ENCODE measurements at places on chromosomes 3 and 15. TPM values are rescaled to one million over a fixed set of nuclear protein-coding genes. Genes with fewer than 3 reads are reported as not detected.
A peak's percentile ranks its signal among the peaks of the same experiment; 100 is the strongest.

OR5K3 gene
- not detected for total RNA-seq

CCDC32 gene
- 13.6 TPM for total RNA-seq

SCG5 gene
- total RNA-seq, result 20.0 TPM

PGBD4 gene
- total RNA-seq, result 1.6 TPM

KLHL24 gene
- total RNA-seq, result 75.8 TPM

SMC4 gene
- 53.0 TPM for total RNA-seq

SNX4 gene
- 35.8 TPM for total RNA-seq

EFL1 gene
- total RNA-seq, result 15.9 TPM

GRCh38 chr3:182305881-182306665, 487.2 kb upstream of the ATP11B start:
- no peaks in the 10 kb centered on the region for H3K36me3 ChIP-seq
- no peak overlapping the region for H3K4me3 ChIP-seq
- H3K4me1 ChIP-seq, result no peaks in the 10 kb centered on the region

GRCh38 chr3:128429275-128429674, 37.4 kb downstream of the DNAJB8 start:
- H3K27ac ChIP-seq, result no peak overlapping the region
- H3K36me3 ChIP-seq, result no peaks in the 10 kb centered on the region
- no peak for DNase-seq
- H3K27me3 ChIP-seq, result peaks cover 73% of the 10 kb centered on the region
- H3K4me3 ChIP-seq, result no peak overlapping the region

DNA sequence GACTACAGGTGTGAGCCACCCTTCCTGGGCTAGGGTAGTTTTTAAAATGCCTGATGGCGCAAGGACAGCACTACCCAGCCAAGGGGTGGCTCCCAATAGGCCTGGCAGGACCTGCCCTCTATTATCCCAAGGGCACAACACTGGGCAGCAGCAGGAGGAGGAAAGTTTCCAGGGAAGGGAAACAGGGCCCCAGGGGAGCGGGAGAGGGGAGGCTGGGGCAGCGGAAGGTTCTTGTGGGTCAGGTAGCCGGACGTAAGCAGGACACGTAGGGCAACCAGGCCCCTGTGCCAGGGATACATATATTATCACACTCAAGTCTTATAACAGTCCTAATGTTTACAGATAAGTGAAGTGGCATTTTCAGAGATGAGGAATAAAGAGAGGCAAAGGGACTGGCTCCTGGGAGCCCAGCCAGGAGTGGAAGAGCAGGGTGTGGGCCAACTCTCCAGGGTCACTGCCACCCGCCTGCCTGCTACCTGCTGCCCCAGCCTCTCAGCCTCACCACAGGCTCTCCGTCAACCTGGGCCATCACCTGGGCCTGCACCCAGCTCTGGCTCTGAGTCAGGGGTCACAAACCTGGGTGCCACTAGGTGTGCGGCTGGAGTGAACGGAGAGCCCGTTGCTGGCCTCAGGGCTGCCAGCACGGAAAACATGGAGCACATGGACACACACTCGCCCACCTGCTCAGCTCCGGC, 73.2 kb upstream of the SNRPA1 start:
- no peak for DNase-seq
- no peak overlapping the region for H3K4me3 ChIP-seq
- peaks cover 31% of the 10 kb centered on the region for H3K4me1 ChIP-seq
- no peaks in the 10 kb centered on the region for H3K36me3 ChIP-seq
- H3K27me3 ChIP-seq, result peaks cover 8% of the 10 kb centered on the region

DNA sequence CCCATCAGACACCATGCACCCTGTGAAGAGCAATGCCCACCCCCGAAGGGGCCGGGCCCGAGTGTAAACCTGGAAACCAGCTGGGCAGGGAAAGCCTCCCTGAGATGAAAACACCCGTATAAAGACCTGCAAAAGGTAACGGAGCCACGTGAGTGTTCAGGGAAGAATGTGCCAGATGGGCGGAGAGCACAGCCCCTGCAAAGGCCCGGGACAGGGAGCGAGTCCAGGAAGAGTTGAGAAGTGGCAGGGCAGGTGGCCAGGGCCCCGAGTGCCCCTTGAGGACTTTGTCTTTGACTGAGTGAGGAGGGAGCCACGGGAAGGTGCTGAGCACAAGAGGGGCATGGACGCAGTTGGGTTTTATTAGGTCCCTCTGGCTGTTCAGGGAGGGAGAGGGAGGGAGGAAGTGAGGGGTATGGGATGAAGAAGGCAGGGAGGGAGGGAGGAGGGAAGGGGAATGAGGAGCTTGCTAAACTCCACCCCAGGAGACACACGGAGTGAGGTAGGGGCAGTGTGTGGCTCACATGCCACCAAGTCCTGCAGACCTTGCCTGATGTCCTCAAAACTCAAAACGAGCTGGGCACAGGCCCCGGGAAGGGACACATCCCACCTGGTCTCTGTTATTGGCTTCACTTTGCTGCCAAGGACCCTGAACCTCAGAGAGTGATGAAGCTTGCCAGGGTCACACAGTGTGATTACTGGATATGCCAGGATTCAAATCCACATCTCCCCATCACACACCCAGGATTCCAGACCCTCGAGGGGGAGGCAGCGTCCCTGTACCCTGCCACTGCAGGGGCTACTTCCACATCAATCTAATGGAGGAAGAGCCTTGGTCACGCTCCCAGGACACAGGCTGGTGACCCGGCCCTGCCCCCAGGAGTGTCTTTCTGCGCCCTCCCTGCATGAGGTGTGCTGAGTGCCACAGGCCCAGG, 49.1 kb upstream of the IQSEC1 start:
- peaks cover 20% of the 10 kb centered on the region for H3K27me3 ChIP-seq
- no peaks in the 10 kb centered on the region for H3K4me1 ChIP-seq
- H3K36me3 ChIP-seq, result no peaks in the 10 kb centered on the region
- H3K27ac ChIP-seq, result no peak overlapping the region
- H3K4me3 ChIP-seq, result no peak overlapping the region
- no peak for DNase-seq

DNA sequence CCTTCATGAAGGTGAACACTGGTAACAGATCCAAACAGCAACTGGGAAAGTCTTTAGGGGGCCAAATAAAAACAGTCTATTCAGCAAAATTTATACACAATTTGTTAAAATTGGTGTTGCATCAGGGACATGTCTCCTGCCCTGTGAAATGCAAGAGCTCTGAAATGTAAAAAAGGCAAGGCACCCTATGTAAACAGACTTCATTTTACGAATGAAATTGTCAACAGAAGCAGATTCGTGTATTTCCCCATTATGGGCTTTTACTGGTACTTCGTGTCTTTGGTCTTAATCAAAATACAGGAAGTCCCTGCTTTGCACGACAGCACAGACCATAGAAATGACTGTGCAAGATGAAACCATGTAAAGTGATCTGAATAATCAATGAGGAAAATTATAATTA, 127.3 kb upstream of the THBS1 start:
- peaks cover 2% of the 10 kb centered on the region for H3K4me1 ChIP-seq
- peak; percentile 39 for DNase-seq
- H3K27ac ChIP-seq, result no peak overlapping the region
- no peaks in the 10 kb centered on the region for H3K36me3 ChIP-seq
- no peaks in the 10 kb centered on the region for H3K27me3 ChIP-seq
- H3K4me3 ChIP-seq, result no peak overlapping the region

GRCh38 chr3:27670619-27671018, 51.5 kb downstream of the EOMES start:
- H3K27ac ChIP-seq, result no peak overlapping the region
- peaks cover 6% of the 10 kb centered on the region for H3K4me1 ChIP-seq
- H3K4me3 ChIP-seq, result no peak overlapping the region
- H3K36me3 ChIP-seq, result no peaks in the 10 kb centered on the region
- DNase-seq, result no peak
- no peaks in the 10 kb centered on the region for H3K27me3 ChIP-seq

DNA sequence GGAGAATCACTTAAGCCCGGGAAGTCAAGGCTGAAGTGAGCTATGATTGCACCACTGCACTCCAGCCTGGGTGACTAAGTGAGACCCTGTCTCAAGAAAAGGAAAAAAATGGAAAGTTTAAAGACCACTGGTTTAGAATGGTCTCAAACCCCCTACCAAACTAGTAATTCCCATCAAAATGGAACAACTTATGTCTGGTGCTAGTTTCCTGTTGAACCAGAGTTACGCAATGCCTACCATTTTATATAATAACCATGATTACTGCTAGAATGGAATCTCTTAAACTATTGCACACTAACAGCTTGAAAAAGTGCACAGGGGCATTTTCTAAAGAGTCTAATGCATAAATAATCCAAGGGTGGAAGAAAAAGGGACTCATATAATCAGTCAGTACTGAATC, 43.6 kb downstream of the DMXL2 start:
- no peak overlapping the region for H3K4me3 ChIP-seq
- no peaks in the 10 kb centered on the region for H3K27me3 ChIP-seq
- DNase-seq, result no peak
- no peak overlapping the region for H3K27ac ChIP-seq
- H3K4me1 ChIP-seq, result no peaks in the 10 kb centered on the region
- H3K36me3 ChIP-seq, result no peaks in the 10 kb centered on the region

- peak overlapping the region; percentile 32 for H3K27ac ChIP-seq
- DNase-seq, result peak; percentile 73
- no peak overlapping the region for H3K4me3 ChIP-seq
- no peaks in the 10 kb centered on the region for H3K27me3 ChIP-seq
Observed at GRCh38 chr15:48408327-48408726, 77.1 kb downstream of the DUT start.

GRCh38 chr15:63946524-63947065, 99.7 kb downstream of the DAPK2 start:
- no peak overlapping the region for H3K27ac ChIP-seq
- H3K36me3 ChIP-seq, result no peaks in the 10 kb centered on the region
- no peak for DNase-seq
- no peak overlapping the region for H3K4me3 ChIP-seq
- peaks cover 12% of the 10 kb centered on the region for H3K4me1 ChIP-seq
- no peaks in the 10 kb centered on the region for H3K27me3 ChIP-seq

DNA sequence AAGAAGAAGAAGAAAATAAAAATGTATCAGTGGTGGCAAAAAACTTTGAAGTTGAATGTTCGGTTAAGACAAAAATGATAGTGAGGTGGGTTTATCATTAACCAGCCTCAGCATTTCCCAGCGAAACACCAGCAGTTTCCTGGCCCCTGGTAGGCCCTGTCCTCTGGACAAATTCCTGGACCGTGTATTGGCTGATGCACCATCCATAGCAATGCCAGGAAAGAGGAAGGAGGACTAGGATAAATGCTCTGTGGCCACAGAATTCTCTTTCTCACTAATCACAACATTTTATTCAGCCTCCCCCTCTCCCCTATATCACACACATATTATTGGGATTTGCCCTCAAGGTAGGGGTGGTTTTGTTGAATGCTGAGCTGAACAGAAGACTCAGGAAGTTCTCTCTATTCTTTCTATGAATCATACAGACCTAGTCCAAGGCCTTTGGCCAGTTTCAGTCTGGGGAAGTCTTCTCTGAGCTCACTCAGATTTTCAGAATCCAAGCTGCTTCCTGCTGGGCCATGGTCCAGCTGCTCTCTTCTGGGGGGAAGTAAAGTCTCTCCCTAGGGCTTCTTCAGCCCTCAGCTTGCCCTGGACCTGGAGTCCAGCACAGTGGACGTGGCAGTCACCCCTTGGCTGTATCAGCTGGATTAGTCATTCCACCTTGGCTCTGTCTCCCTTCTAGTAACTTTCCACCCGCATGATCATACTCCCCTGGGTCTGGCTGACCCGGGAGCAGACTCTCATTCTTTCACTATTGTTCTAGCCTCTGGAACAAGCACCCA, 27.6 kb downstream of the SLC28A1 start:
- H3K4me1 ChIP-seq, result peaks cover 39% of the 10 kb centered on the region
- DNase-seq, result peak; percentile 98
- H3K36me3 ChIP-seq, result no peaks in the 10 kb centered on the region
- H3K27me3 ChIP-seq, result no peaks in the 10 kb centered on the region
- H3K4me3 ChIP-seq, result no peak overlapping the region
- peak overlapping the region; percentile 92 for H3K27ac ChIP-seq

- H3K27me3 ChIP-seq, result no peaks in the 10 kb centered on the region
- H3K4me3 ChIP-seq, result no peak overlapping the region
- H3K27ac ChIP-seq, result no peak overlapping the region
- H3K36me3 ChIP-seq, result no peaks in the 10 kb centered on the region
- no peaks in the 10 kb centered on the region for H3K4me1 ChIP-seq
Observed at GRCh38 chr3:155658671-155659261, 86.1 kb downstream of the PLCH1 start.

- no peaks in the 10 kb centered on the region for H3K27me3 ChIP-seq
- no peaks in the 10 kb centered on the region for H3K4me1 ChIP-seq
- no peak overlapping the region for H3K27ac ChIP-seq
- H3K4me3 ChIP-seq, result no peak overlapping the region
- no peak for DNase-seq
Observed at GRCh38 chr3:132378048-132378762, 39.1 kb upstream of the DNAJC13 start.

GRCh38 chr3:149342413-149343380, 9.3 kb upstream of the TM4SF18 start:
- no peak overlapping the region for H3K4me3 ChIP-seq
- H3K4me1 ChIP-seq, result no peaks in the 10 kb centered on the region
- H3K27ac ChIP-seq, result no peak overlapping the region
- no peak for DNase-seq
- H3K36me3 ChIP-seq, result no peaks in the 10 kb centered on the region
- peaks cover 2% of the 10 kb centered on the region for H3K27me3 ChIP-seq

DNA sequence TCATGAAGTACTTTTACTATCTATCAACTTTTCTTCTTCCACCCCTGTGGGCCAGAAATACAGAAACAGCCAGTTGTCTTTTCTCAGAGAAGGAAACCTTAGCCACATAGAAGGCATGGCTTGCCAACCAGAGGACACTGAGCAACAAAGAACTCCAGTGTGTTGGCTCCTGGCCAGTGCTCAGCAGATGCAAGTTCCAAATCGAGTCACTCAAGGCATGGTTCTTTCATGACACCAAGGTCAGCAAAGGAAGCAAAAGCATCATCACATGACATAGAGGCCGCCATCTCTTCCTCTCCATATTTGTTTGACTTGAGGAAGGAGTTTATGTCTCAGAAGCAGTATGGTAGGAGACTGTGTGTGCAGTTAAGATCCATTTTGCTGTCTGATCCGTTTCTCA, 92.2 kb downstream of the MYLK start:
- no peak overlapping the region for H3K4me3 ChIP-seq
- peaks cover 2% of the 10 kb centered on the region for H3K27me3 ChIP-seq

DNA sequence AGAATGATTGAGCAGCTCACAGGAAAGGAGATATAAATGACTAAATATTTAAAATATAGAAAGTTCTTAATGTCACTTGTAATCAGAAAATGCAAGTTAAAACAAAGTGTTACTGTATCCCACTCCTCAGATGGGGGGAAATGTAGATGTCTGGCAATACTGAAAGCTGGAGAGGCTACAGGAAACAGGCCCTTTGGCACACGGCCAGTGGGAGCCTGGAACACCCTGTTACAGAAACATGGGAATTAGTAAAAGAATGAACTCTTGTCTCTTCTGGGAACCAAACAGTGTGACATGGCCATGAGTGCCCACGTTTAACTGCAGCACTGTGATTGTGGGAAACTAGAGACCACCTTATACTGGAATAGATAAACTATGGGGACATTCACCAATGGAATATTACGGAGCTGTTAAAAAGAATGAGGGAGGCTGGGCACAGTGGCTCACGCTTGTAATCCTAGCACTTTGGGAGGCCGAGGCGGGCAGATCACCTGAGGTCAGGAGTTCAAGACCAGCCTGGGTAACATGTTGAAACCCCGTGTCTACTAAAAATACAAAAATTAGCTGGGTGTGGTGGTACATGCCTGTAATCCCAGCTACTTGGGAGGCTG, 50.2 kb downstream of the CDCP1 start:
- no peaks in the 10 kb centered on the region for H3K4me1 ChIP-seq
- H3K27me3 ChIP-seq, result peaks cover 8% of the 10 kb centered on the region
- no peak for DNase-seq
- no peak overlapping the region for H3K4me3 ChIP-seq
- H3K36me3 ChIP-seq, result no peaks in the 10 kb centered on the region

- H3K4me3 ChIP-seq, result no peak overlapping the region
- peak; percentile 58 for DNase-seq
- no peaks in the 10 kb centered on the region for H3K27me3 ChIP-seq
- H3K36me3 ChIP-seq, result no peaks in the 10 kb centered on the region
- no peaks in the 10 kb centered on the region for H3K4me1 ChIP-seq
Observed at GRCh38 chr3:17967111-17967510, 224.7 kb upstream of the TBC1D5 start.

All from muscle of leg (tissue), 16 donors.